SJSA1 (cell line): ENCODE measurements at places on chromosomes 11 and 22.

DNA sequence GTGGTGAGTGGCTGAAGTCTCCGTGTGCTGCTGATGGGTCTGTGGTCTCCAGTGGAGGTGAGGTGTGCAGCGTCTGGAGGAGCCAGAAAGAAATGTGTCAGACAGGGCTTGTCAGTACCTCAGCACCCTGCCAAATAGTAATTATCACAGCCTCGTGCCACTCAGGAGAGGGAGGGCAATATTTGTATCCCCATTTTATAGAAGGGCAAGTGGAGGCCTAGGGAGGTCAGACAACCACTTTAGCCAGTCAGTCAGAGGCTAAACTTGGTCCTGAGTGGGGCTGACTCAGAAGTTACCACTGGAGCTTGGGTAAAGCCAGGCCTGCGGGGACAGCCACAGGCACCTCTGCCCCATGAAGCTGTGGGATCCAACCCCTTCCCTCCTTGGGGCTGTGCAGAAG lies 11.5 kb upstream of the ELF5 start:
- DNase-seq, result no peak

DNA sequence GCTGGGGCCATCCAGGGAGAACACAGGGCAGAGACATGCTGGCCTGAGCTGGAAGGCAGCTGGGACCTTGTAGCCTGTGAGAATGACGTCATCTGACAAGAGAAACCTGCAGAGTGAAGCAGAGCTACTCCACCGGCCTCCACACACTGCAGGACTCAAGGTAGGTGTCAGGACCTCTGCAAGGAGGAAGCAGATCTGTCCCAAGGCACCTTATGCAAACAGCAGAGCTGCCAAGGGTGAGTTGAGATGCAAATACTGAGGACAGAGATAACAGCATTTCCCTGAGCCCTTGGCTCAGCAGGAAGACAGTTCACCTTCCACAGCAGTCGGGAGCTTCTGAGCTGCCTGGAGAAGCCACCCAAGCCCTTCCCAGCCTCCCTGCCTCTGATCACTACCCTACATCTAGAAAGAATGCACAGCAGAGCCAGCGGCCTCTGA lies 51.9 kb upstream of the IGSF9B start:
- DNase-seq, result no peak

- DNase-seq, result no peak
Observed at GRCh38 chr11:65309006-65309405, 5.7 kb upstream of the CDC42EP2 start.

- no peak for DNase-seq
Observed at GRCh38 chr11:83156996-83157593, at the start of gene PCF11. Gene PCF11, plus strand, starts transcription at chr11:83157131. Its CDS starts 309 bp downstream, at chr11:83157440.

GRCh38 chr11:86507249-86507845 lies 132.7 kb downstream of the CCDC81 start:
- DNase-seq, result no peak
